Right forelimb (tissue), 1 donor: ENCODE measurements at places on chromosomes 1 and 21.

DNA sequence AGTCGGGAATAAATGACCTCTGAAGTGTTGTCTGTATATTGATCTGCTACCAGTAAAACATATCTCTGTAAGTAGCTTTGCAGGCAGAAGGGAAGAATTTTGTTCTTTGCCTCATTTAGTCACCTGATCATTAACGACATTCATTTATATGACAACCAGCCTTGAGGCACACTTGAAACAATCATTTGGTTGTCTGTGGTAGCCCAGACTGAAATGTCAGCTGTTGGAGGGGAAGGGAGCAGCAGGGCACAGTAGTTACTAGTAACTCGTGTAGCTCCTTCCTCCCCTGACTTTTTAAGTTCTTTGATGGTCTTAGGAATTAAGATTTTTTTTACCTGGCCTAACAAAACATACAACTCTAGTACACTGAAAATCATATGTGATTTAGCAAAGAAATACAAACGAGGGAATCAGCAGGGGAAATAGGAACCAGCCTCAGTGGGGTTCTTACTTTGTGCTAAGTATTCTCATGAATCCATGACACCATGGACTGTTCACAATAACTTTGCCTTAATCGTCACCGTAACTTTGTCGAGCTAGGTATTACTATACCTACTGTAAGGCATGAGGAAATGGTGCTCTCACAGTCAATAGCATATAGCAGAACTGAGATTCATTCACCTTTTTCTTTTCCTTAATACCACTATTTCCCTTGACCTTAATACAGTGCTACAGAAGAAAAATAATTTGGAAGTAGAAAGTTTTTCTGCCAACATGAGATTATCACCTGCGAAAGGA is 6.4 kb downstream of the IL12RB2 start:
- no peak for DNase-seq

DNA sequence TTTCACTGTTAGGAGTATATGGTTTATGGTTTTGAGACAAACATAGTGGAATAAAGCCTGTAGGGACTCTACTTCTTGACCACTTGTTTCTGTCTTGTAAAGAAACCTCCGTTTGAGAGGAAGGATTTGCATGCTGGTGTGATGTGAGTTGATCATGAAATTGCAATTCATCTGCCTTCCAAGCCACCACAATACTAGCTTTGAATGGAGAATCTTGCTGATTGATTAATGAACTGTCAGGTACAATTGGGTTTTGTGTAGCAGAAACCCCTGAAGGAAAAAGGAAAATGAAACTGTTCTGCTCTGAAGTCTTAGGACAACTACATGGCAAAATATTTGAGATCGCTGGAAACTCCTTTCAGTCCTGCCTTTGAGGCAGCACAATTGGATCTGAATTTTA is 90.7 kb downstream of the VPS13D start:
- DNase-seq: no peak

- DNase-seq: no peak
Observed at GRCh38 chr1:66848193-66848592, 47.1 kb upstream of the INSL5 start.

DNA sequence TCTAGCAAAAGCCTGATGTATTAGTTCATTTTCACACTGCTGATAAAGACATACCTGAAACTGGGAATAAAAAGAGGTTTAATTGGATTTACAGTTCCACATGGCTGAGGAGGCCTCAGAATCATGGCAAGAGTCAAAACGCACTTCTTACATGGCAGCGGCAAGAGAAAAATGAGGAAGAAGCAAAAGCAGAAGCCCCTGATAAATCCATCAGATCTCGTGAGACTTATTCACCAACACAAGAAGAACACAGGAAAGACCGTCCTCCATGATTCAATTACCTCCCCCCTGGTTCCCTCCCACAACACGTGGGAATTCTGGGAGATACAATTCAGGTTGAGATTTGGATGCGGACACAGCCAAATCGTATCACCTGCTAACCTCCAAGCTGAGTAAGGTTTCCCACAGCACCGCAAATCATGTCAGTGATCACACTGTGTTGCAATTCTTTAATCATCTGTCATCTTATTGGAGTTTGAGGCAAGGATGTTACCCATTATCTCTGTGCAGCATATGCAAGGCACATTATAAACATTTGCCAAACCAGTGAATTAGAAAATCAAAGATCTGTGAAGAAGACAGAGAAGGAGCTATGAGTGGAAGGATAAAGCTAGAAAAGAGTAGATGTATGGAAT is 128.5 kb downstream of the ZNF281 start:
- no peak for DNase-seq
